ENCODE measurements at places on chromosomes 16 and 17.

GRCh38 chr17:50585891-50586290 lies 25.4 kb downstream of the CACNA1G start:
- DNase-seq = no peak

DNA sequence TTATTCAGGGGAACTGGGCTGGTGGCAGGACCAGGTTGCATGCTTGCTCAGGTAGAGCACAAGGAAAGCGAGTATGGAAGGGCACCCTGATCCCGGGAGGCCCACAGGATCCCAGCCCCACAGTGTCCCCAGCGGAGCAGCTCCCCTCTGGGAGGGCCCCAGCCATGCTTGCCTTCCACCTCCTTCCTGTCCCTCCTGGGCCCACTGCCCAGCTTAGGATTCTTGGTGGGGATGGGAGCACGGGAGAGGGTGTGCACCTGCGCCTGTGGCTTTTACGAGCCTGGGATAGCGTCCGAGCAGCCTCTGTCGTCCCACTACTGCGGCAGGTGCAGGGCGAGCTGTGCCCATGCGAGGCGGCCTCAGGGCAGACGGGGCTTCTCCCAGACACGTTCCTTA lies 114.5 kb downstream of the BANP start:
- DNase-seq = no peak

GRCh38 chr17:44122816-44123355 lies 555 bp downstream of the HDAC5 start:
- DNase-seq = no peak

- DNase-seq = no peak
Observed at GRCh38 chr17:31329221-31329620, 7.8 kb upstream of the EVI2A start.

GRCh38 chr17:1648173-1648962 lies 1.3 kb downstream of the RILP start:
- no peak for DNase-seq

DNA sequence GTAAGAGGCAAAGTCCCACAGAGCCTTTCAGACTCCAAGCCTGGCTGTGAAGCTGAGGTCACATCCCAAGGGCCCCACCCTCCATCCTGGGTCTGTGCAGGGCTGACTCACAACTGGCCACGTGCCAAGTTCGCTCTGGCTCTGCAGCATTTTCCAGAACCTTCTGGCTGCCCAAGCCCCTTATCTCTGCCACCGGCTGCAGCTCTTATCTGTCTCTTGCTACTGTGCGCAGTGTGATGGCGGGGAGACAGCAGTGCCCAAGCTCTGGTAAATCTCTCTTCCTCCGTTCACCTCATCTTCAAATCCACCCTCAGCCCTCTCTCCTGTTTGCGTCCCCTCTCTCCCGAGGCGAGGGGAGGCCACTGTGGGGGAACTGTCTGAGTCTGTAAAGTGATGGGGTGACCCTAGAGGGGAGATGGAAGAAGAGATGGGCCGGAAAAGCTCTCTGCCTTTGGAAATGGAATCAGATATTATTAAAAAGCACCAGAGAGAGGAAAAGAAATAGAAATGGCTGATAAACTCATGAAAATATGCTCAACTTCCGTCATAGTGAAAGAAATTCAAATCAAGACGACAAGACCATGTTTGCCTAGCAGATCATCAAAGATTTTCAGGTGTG lies 162.7 kb upstream of the CDC42EP4 start:
- no peak for DNase-seq

- no peak for DNase-seq
Observed at GRCh38 chr16:89071686-89072547, 21.7 kb upstream of the ACSF3 start.

- no peak for DNase-seq
Observed at GRCh38 chr16:50719401-50720337, 22.2 kb upstream of the CYLD start.

- DNase-seq = no peak
Observed at GRCh38 chr16:30805056-30805369, 18.0 kb upstream of the ZNF629 start.

GRCh38 chr16:66899310-66899944 lies 19.1 kb downstream of the PDP2 start:
- DNase-seq = no peak

DNA sequence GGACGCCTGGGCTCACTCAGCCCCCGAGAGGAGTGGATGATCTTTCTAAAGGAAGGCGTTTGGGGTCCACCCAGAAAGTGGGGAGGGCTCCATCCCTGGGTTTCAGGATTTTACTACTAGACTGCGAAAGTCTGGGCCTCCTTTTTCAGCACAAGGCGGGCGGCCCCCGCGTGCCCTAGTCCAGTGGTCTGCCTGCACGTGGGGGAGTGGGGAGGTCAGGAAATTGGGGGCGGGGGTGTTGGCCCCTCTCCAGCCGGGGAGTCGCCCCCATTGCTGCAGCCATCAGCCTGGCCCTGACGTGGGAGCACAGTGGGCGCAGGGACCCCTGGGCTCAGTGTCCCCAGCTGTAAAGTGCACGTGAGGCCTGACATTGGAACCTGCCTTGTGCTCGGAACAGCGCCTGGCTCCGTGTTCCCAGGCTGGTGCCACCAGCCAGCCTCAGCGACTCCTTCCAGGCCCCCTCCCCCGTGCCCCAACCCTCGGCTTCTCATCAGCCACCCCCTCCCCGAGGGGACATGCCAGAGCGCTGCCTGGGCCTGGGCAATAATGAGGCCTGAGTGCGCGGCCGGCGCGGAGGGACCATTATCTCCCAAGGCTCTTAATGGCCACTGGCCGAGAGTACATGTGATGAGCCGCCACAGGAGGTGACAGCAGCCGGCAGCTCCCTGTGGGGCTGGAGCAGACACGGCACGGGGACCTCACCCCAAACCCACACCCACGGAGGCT lies 2.4 kb upstream of the C1QTNF8 start:
- DNase-seq = no peak

- no peak for DNase-seq
Observed at GRCh38 chr17:13256545-13256944, 238.7 kb upstream of the ELAC2 start.

GRCh38 chr16:74073456-74073855 lies 223.2 kb upstream of the PSMD7 start:
- DNase-seq = no peak
